ENCODE measurements at places on chromosomes 7 and 10.
A peak's percentile ranks its signal among the peaks of the same experiment; 100 is the strongest.

- H3K4me1 ChIP-seq: no peaks in the 10 kb centered on the region
- no peak overlapping the region for H3K4me3 ChIP-seq
- peak; percentile 79 for DNase-seq
- H3K27ac ChIP-seq: no peak overlapping the region
- no peaks in the 10 kb centered on the region for H3K27me3 ChIP-seq
These were observed 86.2 kb upstream of the DYNC1I1 start for GRCh38 chr7:95686109-95686508.

DNA sequence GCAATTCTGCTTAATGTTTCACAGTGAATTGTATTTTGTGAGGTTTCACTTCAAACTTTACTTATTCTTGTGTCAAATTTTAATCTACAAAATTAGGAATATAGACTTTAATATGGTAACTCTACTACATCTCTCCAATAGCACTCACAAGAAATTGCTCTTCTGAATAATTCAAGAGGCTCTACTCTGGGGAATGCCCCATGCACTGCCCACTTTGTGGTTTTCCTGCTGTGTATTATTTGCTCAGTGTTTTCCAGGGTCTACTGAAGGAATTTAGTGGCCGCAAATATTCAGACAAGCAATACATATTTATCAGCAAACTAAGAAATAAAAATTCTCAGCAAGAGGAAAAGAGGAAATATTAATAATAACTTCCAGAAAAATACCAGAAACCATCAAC lies 611.4 kb downstream of the TNS3 start:
- no peak for DNase-seq
- H3K4me1 ChIP-seq: no peaks in the 10 kb centered on the region
- no peaks in the 10 kb centered on the region for H3K36me3 ChIP-seq
- H3K27me3 ChIP-seq: no peaks in the 10 kb centered on the region
- H3K27ac ChIP-seq: no peak overlapping the region

GRCh38 chr10:68074031-68074774 lies 880 bp downstream of the HERC4 start:
- peaks cover 23% of the 10 kb centered on the region for H3K4me1 ChIP-seq
- H3K36me3 ChIP-seq: no peaks in the 10 kb centered on the region
- peak; percentile 11 for DNase-seq
- H3K27me3 ChIP-seq: no peaks in the 10 kb centered on the region
- peak overlapping the region; percentile 67 for H3K4me3 ChIP-seq

- no peak overlapping the region for H3K27ac ChIP-seq
- no peaks in the 10 kb centered on the region for H3K4me1 ChIP-seq
- DNase-seq: no peak
- no peaks in the 10 kb centered on the region for H3K36me3 ChIP-seq
These were observed 17.6 kb downstream of the PRKAG2 start for GRCh38 chr7:151859111-151859947.

- H3K27me3 ChIP-seq: peaks cover 23% of the 10 kb centered on the region
- peak overlapping the region; percentile 5 for H3K27ac ChIP-seq
- peaks cover 22% of the 10 kb centered on the region for H3K4me1 ChIP-seq
- DNase-seq: no peak
- no peaks in the 10 kb centered on the region for H3K36me3 ChIP-seq
These were observed 3.2 kb downstream of the GLI3 start for GRCh38 chr7:42233695-42234331.

DNA sequence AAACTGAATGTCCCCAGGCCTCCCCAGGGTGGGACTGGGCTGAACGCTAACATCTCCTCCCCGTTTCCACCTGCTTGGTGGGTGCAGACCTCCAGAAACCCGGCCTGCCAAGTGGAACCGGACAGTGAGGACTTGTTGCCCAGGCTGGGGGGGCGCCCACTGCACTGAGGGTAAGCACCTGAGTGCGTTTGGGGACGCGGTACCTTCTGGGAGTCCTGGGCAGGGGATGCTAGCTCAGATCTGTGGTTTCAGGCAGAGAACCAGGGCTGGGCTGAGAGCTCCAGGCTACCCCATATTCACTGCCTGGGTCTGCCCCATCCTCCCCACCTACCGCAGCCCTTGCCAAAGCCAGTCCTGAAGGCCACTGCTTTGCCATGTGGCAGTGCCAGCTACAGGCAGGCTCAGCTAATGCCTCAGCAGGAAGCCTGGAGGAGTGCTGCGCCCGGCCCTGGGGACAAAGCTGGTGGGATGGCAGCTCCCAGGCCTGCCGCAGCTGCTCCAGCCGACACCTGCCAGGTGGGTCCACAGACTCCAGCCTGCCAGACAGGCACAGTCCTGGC lies 3.5 kb upstream of the ZNF467 start:
- H3K27me3 ChIP-seq: peaks cover 3% of the 10 kb centered on the region
- H3K4me1 ChIP-seq: peaks cover 8% of the 10 kb centered on the region
- H3K36me3 ChIP-seq: no peaks in the 10 kb centered on the region

DNA sequence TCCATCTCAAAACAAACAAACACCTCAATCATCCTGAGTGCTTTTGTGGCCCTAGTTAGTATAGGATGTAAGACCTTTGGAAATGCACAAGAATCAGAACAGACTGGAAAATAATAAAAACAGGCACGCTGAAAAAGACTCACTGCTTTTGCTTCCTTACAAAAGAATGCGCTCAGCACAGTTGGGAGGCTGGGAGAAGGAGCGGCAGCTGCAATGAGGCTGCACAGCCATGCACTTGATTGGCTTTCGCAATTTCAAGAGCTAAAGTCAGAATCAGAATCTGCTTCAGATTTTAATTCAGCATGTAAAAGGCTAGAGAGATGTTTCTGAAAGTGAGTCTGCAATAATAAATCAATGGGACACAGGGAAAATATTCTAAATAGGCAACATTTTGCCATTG lies 97.2 kb downstream of the FRMD4A start:
- DNase-seq: no peak
- H3K27ac ChIP-seq: no peak overlapping the region
- no peaks in the 10 kb centered on the region for H3K4me1 ChIP-seq
- H3K4me3 ChIP-seq: no peak overlapping the region
- H3K27me3 ChIP-seq: no peaks in the 10 kb centered on the region

DNA sequence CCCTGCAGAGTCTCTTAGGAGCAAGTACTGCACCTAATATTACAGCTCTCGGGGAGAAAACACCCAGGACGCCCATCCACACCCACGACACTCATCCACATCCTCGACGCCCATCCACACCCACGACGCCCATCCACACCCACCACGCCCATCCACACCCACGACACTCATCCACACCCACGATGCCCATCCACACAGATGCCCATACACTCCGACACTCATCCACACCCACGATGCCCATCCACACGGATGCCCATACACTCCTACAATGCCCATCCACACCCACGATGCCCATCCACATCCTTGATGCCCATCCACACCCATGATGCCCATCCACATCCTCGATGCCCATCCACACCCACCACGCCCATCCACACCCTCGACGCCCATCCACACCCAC lies 503.1 kb downstream of the PTPRN2 start:
- no peaks in the 10 kb centered on the region for H3K4me1 ChIP-seq
- no peak for DNase-seq
- no peaks in the 10 kb centered on the region for H3K27me3 ChIP-seq
- no peak overlapping the region for H3K27ac ChIP-seq
- no peaks in the 10 kb centered on the region for H3K36me3 ChIP-seq
- no peak overlapping the region for H3K4me3 ChIP-seq

DNA sequence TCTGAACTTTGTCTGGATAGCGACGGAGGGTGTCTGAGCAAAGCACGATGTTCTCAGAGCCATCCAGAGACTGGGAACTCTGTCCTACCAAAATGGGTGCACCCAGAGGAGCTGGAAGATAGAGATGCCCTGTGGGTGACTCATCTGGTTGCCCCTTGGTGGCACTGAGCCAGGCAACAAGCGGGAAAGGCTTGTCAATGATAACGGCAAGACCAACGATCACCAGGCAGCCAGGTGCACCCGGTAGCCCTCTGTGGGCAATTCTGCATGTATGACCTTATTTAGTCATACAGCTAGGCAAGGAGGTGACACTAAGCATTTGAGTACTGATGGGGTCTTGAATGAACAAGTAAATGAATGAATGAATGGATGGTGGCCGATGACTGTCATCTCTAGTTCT lies 2.8 kb upstream of the ELN start:
- no peak overlapping the region for H3K4me3 ChIP-seq
- DNase-seq: no peak
- H3K27me3 ChIP-seq: peaks cover 5% of the 10 kb centered on the region
- no peaks in the 10 kb centered on the region for H3K36me3 ChIP-seq
- no peak overlapping the region for H3K27ac ChIP-seq

DNA sequence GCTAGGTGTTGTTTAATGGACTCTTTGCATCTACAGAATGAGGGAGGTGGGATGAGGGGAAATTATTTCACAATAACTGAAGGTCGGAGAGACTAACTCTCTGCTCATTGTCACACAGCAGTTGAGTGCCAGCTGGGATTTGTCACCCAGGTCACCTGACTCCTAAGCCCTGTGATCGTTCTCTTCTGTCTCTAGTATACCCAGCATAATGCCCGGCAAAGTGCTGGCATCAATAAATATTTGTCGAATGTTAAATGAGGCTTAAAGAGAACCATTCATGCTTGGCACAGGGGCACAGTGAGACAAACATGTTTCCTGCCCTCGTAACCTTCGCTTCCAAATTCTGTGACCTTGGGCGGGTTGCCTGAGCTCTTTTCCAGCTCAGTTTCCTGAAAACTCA lies 70.8 kb downstream of the TCF7L2 start:
- no peak overlapping the region for H3K4me3 ChIP-seq
- peak overlapping the region; percentile 82 for H3K27ac ChIP-seq
- peaks cover 45% of the 10 kb centered on the region for H3K4me1 ChIP-seq
- H3K36me3 ChIP-seq: no peaks in the 10 kb centered on the region
- H3K27me3 ChIP-seq: no peaks in the 10 kb centered on the region

- H3K27me3 ChIP-seq: no peaks in the 10 kb centered on the region
- H3K36me3 ChIP-seq: no peaks in the 10 kb centered on the region
- no peak overlapping the region for H3K27ac ChIP-seq
- no peak for DNase-seq
These were observed 24.3 kb downstream of the SUN3 start for GRCh38 chr7:48004638-48005037.

DNA sequence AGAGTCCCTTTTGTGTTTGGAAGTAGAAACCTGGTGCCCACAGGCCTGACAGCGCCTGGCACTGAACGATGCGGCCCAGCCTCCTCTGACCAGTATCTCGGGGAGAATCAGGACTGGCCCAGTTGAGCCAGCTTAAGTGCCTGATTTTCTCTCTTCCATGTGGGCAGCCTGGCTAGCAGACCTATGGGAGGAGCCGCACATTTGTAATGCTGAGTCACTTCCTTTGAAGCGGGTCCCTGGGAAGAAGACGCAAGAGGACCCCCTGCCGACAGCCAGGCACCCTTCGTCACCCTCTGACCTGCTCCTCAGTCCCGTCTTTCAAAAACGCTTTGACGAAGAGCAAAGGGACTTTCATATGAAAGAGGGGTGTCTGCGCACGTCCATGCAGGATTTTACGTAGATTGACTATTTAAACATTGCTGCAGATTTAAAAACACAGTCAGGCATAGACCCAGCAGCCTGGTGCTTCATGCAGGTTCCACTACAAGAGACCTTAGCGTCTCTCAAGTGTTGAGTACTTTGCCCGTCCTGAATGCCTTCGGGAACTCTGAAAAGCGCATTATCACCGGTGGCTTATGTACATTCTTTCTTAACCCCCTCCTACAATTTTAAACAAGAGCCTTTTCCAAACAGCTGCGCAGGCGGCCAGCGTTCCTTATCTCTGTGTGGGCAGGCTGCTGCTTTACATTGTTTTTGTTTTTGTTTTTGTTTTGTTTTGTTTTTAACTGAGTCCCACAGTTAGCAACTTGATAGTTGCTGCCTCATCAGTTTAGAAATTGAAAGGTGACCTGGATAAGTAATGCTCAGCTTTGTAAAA lies 36.5 kb upstream of the AP5Z1 start:
- no peaks in the 10 kb centered on the region for H3K27me3 ChIP-seq
- H3K36me3 ChIP-seq: no peaks in the 10 kb centered on the region
- peaks cover 35% of the 10 kb centered on the region for H3K4me1 ChIP-seq
- H3K27ac ChIP-seq: peak overlapping the region; percentile 81
- H3K4me3 ChIP-seq: peak overlapping the region; percentile 17
- DNase-seq: peak; percentile 75

- no peaks in the 10 kb centered on the region for H3K36me3 ChIP-seq
- H3K27ac ChIP-seq: no peak overlapping the region
- H3K27me3 ChIP-seq: no peaks in the 10 kb centered on the region
- H3K4me3 ChIP-seq: no peak overlapping the region
These were observed 148.4 kb downstream of the TPST1 start for GRCh38 chr7:66353547-66353946.

DNA sequence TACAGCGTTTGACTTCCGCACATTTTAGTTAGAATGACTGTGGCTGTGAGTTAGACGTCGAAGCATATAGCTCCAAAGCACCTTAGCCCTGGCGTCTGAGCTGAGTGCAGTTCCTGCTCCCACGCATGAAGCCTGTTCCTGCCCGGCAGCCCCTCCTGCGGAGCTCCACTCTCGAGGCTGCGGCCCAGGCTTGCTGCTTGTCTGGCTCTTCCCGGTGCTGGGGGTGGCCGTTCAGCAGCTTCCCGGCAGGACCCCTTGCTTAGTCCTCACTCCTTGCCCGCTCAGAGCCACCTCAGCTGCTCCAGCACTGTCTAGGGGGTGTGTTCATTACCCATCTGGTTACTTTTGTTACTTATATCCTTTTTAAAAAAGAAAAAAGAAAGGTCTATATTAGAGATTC lies 88.1 kb upstream of the DNAJB6 start:
- no peaks in the 10 kb centered on the region for H3K4me1 ChIP-seq
- H3K4me3 ChIP-seq: no peak overlapping the region
- no peak overlapping the region for H3K27ac ChIP-seq
- DNase-seq: no peak

- H3K36me3 ChIP-seq: no peaks in the 10 kb centered on the region
- peak; percentile 35 for DNase-seq
- no peak overlapping the region for H3K27ac ChIP-seq
- no peaks in the 10 kb centered on the region for H3K27me3 ChIP-seq
- H3K4me3 ChIP-seq: no peak overlapping the region
These were observed 122.3 kb downstream of the VIPR2 start for GRCh38 chr7:159022238-159022993.

- no peaks in the 10 kb centered on the region for H3K27me3 ChIP-seq
- peaks cover 79% of the 10 kb centered on the region for H3K4me1 ChIP-seq
- no peak overlapping the region for H3K4me3 ChIP-seq
- no peaks in the 10 kb centered on the region for H3K36me3 ChIP-seq
- no peak for DNase-seq
- no peak overlapping the region for H3K27ac ChIP-seq
These were observed 111.9 kb downstream of the ZMIZ1 start for GRCh38 chr10:79180414-79181221.
